ENCODE measurements at places on chromosomes 6 and 20.

GRCh38 chr20:48750941-48751635, 76.7 kb downstream of the PREX1 start:
- no peak for DNase-seq

DNA sequence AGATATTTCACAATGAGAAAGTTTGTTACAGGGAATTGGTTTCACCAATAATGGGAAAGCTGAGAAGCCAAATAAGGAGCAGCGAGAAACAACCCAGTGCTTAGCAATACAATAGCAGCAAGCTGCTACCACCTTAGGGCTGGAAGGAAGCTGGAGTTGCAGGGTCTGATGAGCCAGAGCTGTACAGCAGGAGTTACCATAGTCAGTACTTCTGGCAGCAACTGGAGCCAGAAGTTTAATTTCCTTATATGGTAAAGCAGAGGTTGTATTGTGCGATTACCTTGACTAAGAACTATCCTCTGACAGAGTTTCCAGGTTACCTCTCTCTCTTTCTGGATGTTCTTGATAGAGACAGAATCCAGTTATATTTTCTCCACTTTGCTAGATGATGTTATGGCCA, 137.1 kb upstream of the OLIG3 start:
- DNase-seq = no peak

- DNase-seq = no peak
Measured at GRCh38 chr20:63371291-63371865, 10.2 kb upstream of the CHRNA4 start.

DNA sequence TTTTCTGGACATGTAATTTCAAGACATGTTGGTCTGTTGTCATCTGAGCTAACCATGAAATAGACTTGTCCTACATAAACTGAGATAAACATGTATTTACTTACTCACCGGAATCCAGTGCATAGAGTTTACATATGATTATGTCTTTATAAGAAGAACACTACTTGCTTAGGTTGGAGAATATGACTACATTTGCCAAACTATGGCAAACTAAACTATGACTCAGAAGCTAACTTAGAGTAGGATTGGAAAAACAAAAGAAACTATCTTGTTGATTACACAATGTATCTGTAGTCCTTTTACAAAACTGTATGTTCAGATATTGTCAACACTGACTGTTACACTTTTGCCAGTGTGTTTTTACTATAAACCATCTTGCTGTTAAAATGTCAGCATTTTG, 113.3 kb downstream of the CRYBG1 start:
- DNase-seq = no peak

- DNase-seq = no peak
Measured at GRCh38 chr6:73006146-73006545, 219.2 kb downstream of the KHDC1L start.

GRCh38 chr20:41308290-41308711, 9.2 kb downstream of the ZHX3 start:
- DNase-seq = no peak

Measured in HFF-Myc (cell line).